Pancreas (tissue), 10 donors: ENCODE measurements at places on chromosomes 4 and X. TPM values are rescaled to one million over a fixed set of nuclear protein-coding genes. Genes with fewer than 3 reads are reported as not detected.

The P2RY10 gene
- total RNA-seq: 0.14 TPM

GRCh38 chr4:152308951-152309350, 226.9 kb downstream of the FBXW7 start:
- no peak overlapping the region for H3K4me3 ChIP-seq
- no peaks in the 10 kb centered on the region for H3K4me1 ChIP-seq
- H3K27me3 ChIP-seq: no peaks in the 10 kb centered on the region
- H3K36me3 ChIP-seq: no peaks in the 10 kb centered on the region
- no peak for DNase-seq

The PLK4 gene
- total RNA-seq: 0.59 TPM

The SPANXD gene
- total RNA-seq: not detected

The ATP2B3 gene
- not detected for total RNA-seq

The APLN gene
- total RNA-seq: 0.14 TPM

DNA sequence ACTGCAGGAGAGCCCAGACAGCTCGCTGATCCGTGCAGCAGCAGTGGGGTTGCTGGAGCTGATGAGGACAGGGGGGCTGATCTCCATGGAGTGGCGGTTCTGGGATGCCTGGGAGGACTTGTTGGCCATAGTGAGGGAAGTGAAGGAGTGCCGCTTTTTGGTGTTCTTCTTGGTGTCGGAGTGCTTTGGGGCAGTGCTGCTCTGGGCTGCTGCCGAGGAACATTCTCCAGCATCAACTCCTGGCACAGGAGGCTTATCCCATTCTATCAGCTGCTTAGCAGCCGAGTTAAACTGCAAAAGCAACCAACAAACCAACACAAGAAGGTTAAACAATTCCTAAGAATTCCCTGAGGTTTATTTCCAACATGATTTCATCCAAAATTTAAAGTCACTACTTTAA, 126.3 kb upstream of the CBR4 start:
- no peaks in the 10 kb centered on the region for H3K36me3 ChIP-seq
- peak overlapping the region; percentile 14 for H3K27ac ChIP-seq
- H3K4me3 ChIP-seq: no peak overlapping the region
- no peaks in the 10 kb centered on the region for H3K27me3 ChIP-seq

The SYNPO2 gene
- 2.2 TPM for total RNA-seq

DNA sequence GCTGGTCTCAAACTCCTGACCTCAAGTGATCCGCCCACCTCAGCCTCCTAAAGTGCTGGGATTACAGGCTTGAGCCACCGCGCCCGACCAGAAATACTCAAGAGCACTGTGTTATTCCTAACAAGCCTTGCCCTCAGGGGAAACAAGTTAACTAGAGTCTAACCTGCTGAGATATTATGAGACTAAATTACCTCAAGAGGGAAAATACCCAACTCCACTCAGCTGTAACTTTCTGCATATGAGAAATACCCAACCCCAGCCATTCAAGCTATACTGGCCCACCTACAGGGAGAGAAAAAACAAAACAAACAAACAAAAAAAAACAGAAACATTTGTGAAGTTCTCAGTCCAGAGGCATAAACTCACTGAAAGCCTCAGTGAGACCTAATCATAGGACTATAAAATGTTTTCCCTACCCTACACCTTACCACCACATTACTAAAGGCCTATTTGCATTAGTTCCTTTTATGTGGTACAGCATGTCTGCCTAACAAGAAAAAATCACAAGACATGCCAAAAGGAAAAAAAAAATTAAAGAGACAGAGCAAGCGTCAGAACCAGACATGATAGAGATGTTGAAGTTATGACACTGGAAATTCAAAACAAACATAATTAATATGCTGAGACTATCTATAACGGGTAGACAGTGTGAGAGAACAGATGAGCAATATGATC, 876.0 kb downstream of the FSTL5 start:
- no peak overlapping the region for H3K4me3 ChIP-seq
- no peaks in the 10 kb centered on the region for H3K27me3 ChIP-seq
- H3K4me1 ChIP-seq: no peaks in the 10 kb centered on the region
- no peak overlapping the region for H3K27ac ChIP-seq
- no peak for DNase-seq
